ENCODE measurements at places on chromosomes 2 and 18. TPM values are rescaled to one million over a fixed set of nuclear protein-coding genes. Genes with fewer than 3 reads are reported as not detected.

The ATL2 gene
- total RNA-seq: 61.3 TPM

GRCh38 chr18:26708806-26709716, 156.4 kb downstream of the AQP4 start:
- H3K27ac ChIP-seq: no peak overlapping the region
- no peaks in the 10 kb centered on the region for H3K27me3 ChIP-seq
- no peak overlapping the region for H3K4me3 ChIP-seq
- H3K4me1 ChIP-seq: peaks cover 7% of the 10 kb centered on the region
- no peak for DNase-seq

The GRB14 gene
- 2.0 TPM for total RNA-seq

- H3K4me1 ChIP-seq: peaks cover 5% of the 10 kb centered on the region
- H3K4me3 ChIP-seq: no peak overlapping the region
- H3K27ac ChIP-seq: no peak overlapping the region
- no peak for DNase-seq
- no peaks in the 10 kb centered on the region for H3K36me3 ChIP-seq
Observed at GRCh38 chr2:238834982-238835381, 12.9 kb upstream of the TWIST2 start.

- peaks cover 6% of the 10 kb centered on the region for H3K36me3 ChIP-seq
- H3K27ac ChIP-seq: peak overlapping the region; percentile 94
- peak; percentile 93 for DNase-seq
- no peaks in the 10 kb centered on the region for H3K27me3 ChIP-seq
- H3K4me1 ChIP-seq: peaks cover 20% of the 10 kb centered on the region
Observed at GRCh38 chr2:232315049-232315922, 63.3 kb upstream of the ALPP start.

- no peaks in the 10 kb centered on the region for H3K27me3 ChIP-seq
- H3K36me3 ChIP-seq: no peaks in the 10 kb centered on the region
- H3K4me1 ChIP-seq: peaks cover 25% of the 10 kb centered on the region
- DNase-seq: peak; percentile 36
- H3K4me3 ChIP-seq: no peak overlapping the region
Observed at GRCh38 chr18:62329691-62330454, 4.8 kb downstream of the TNFRSF11A start.

The HNRNPA3 gene
- total RNA-seq: 179 TPM

- H3K4me1 ChIP-seq: peaks cover 3% of the 10 kb centered on the region
- no peaks in the 10 kb centered on the region for H3K36me3 ChIP-seq
- no peak for DNase-seq
- H3K4me3 ChIP-seq: no peak overlapping the region
- H3K27ac ChIP-seq: no peak overlapping the region
Observed at GRCh38 chr2:220315098-220315823, 687.8 kb downstream of the SLC4A3 start.

The IL36A gene
- not detected for total RNA-seq

DNA sequence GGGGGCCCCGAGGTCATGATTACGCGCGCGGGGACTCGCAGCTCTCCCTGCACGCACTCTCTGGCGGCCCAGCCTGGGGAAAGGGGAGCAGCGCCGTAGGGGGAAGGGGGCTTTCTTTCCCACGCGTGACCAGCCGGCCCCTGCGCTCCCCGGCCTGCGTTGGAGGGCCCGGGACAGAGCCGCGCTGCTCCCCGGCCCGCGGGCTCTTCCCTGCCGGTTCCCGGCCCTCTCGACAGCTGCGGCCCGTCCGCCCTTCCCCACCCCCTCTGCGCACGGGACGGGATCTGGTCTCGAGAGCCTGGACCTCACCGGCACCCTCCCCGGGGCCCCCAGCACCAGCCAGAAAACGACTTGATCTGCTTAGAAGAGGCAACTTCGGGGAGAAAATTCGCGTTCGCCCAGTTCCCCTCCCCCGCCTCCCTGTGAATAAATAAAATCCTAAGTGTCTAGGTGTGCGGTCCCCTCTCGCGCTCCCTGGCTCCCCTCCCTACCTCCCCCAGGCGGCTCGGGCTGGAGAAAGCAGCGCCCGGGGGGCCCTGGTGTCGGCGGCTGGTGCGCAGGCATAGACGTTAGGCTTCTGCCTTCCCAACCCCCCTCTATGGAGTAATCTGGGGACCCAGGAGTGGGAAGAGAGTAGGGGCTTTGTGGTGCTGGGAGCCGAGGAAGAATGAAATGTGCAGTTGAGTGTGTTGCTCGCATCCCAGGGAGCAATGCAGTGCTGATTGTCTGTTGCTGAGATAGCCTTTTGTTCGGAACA, 803 bp upstream of the FIGN start:
- H3K4me3 ChIP-seq: peak overlapping the region; percentile 86
- peak; percentile 39 for DNase-seq
- peaks cover 10% of the 10 kb centered on the region for H3K36me3 ChIP-seq
- peaks cover 11% of the 10 kb centered on the region for H3K4me1 ChIP-seq
- H3K27ac ChIP-seq: peak overlapping the region; percentile 95

DNA sequence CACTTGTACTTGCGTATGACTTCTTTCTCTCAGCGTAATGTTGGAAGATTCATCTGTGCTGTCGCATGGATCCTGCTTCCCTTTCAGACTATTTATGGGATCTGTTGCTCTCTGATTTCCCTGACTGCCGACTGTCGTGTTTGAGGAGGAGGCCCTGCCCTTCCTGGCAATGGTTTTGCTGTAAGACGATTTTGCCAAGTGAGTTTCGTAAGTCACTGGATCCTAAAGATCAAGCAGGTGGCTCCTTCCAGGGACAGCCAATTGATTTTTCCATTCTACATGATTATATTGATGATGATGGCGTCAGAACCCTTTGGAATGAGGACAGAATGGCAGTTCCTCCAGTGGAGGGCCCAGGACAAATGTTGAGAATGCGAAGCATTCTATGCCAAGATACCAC, 8.7 kb upstream of the B3GNT2 start:
- H3K36me3 ChIP-seq: no peaks in the 10 kb centered on the region
- H3K4me1 ChIP-seq: no peaks in the 10 kb centered on the region
- H3K27me3 ChIP-seq: peaks cover 10% of the 10 kb centered on the region

GRCh38 chr2:36088716-36089328, 266.8 kb upstream of the CRIM1 start:
- H3K27me3 ChIP-seq: peaks cover 12% of the 10 kb centered on the region
- peaks cover 6% of the 10 kb centered on the region for H3K36me3 ChIP-seq
- DNase-seq: no peak

The SPP2 gene
- total RNA-seq: not detected

- H3K4me1 ChIP-seq: no peaks in the 10 kb centered on the region
- H3K36me3 ChIP-seq: no peaks in the 10 kb centered on the region
- H3K4me3 ChIP-seq: no peak overlapping the region
- no peak overlapping the region for H3K27ac ChIP-seq
Observed at GRCh38 chr2:199590321-199591203, 132.8 kb upstream of the SATB2 start.

DNA sequence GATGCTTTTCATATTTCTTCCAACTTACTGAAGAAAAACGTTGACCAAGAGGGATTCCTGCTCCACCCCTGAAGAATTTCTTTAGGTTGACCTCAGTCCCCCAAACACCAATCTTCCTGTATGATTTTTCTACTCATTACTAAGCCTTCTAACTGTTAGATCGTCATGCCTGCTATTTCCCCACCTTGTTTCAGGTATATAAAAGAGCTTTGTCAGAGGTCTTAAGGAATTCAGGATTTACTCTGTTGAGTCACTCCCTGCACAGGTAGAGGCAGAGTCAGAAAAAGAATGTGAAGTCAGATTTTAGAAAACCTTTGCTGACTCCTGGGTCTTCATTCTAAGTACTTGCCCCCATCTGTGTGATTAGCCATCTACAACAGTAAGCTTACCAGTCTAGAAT, 83.8 kb upstream of the NOSTRIN start:
- peaks cover 12% of the 10 kb centered on the region for H3K4me1 ChIP-seq
- H3K27me3 ChIP-seq: no peaks in the 10 kb centered on the region
- no peak overlapping the region for H3K27ac ChIP-seq
- no peak for DNase-seq
- no peak overlapping the region for H3K4me3 ChIP-seq

The TRIB2 gene
- total RNA-seq: 14.3 TPM

The SLC23A3 gene
- 2.6 TPM for total RNA-seq

- no peaks in the 10 kb centered on the region for H3K27me3 ChIP-seq
- DNase-seq: peak; percentile 69
- H3K36me3 ChIP-seq: peaks cover 100% of the 10 kb centered on the region
- H3K4me3 ChIP-seq: no peak overlapping the region
- peaks cover 4% of the 10 kb centered on the region for H3K4me1 ChIP-seq
- peak overlapping the region; percentile 67 for H3K27ac ChIP-seq
Observed at GRCh38 chr2:61878761-61879160, 9.7 kb downstream of the CCT4 start.

The EPHA4 gene
- 2.0 TPM for total RNA-seq

DNA sequence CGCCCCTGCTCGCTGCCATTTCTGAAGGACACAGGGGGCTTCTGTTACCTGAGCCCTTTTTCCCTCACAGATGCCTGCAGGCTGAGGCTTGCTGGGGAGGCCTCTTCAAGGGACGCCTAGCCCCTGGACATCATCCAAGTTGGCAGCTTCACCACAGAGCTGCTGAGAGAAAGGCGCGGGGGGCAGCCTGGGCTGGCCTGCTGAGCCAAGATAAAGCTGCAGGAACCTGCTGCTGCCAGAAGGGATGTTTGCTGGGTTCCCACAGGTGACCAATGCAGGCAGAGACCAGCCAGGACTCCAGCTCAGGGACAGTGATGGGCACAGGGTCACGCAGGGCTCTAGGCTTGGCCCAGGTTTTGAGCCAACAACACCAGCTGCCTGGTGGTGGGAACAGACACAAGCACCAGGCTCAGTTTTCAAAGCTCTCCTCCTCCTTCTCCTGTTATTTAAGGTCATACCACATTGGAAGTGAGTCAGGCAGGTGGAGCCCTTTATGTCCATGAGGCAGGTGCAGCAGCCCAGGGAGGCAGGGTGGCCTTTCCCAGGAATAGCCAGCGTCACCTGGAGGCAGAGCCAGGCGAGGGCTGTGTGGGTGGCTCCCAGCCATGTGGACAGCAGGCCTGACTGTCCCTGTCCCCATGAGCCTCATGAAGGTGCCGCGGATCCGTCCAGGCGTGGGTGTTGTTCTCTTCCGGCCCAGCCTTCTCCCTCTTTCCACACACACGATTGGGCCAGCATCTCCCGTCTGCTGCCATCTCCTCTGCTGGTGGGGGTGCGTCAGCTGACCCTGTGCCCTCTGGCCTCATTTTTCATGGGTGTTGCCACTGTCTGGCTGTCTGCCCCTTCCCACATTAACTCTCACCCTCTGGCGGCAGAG, 515.5 kb upstream of the MYT1L start:
- H3K4me3 ChIP-seq: no peak overlapping the region
- DNase-seq: no peak
- no peak overlapping the region for H3K27ac ChIP-seq
- no peaks in the 10 kb centered on the region for H3K27me3 ChIP-seq

- no peak overlapping the region for H3K27ac ChIP-seq
- peaks cover 9% of the 10 kb centered on the region for H3K4me1 ChIP-seq
- H3K4me3 ChIP-seq: no peak overlapping the region
Observed at GRCh38 chr2:163207693-163208370, 369.3 kb upstream of the KCNH7 start.

The MOCOS gene
- 69.1 TPM for total RNA-seq

GRCh38 chr2:118657466-118657865, 190.0 kb downstream of the EN1 start:
- H3K36me3 ChIP-seq: no peaks in the 10 kb centered on the region
- no peak for DNase-seq
- H3K4me1 ChIP-seq: no peaks in the 10 kb centered on the region
- H3K4me3 ChIP-seq: no peak overlapping the region
- no peaks in the 10 kb centered on the region for H3K27me3 ChIP-seq
